Tibial nerve (tissue), 4 donors: ENCODE measurements at places on chromosomes 1 and 21.

GRCh38 chr1:54904476-54905048 is 17.6 kb upstream of the DHCR24 start:
- no peak for DNase-seq
- no peaks in the 10 kb centered on the region for H3K27me3 ChIP-seq
- no peak overlapping the region for H3K4me3 ChIP-seq
- H3K4me1 ChIP-seq: no peaks in the 10 kb centered on the region
- no peak overlapping the region for H3K27ac ChIP-seq
- H3K36me3 ChIP-seq: no peaks in the 10 kb centered on the region

DNA sequence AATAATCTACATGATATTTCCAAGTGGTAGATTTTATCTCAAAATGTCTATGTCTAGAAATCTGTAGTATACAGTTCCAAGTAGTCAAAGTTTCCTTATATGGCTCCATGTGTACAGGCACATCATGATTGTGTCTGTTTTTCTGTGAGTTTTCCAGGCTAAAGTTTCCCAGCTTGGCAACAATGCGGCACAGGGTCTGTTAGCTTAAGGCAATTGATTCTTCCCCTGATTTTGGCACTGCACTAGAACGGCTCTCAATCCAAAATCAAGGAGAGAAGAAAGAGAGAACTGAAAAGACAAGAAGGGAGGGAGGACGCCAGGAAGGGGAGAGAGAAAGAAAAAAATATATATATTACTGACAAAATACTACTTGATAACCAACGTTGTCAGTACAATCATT is 193.9 kb upstream of the SNX7 start:
- no peaks in the 10 kb centered on the region for H3K27me3 ChIP-seq
- H3K4me1 ChIP-seq: no peaks in the 10 kb centered on the region
- H3K4me3 ChIP-seq: no peak overlapping the region
- no peak overlapping the region for H3K27ac ChIP-seq
- H3K36me3 ChIP-seq: no peaks in the 10 kb centered on the region
- DNase-seq: no peak

- DNase-seq: no peak
- no peak overlapping the region for H3K27ac ChIP-seq
- H3K4me1 ChIP-seq: no peaks in the 10 kb centered on the region
- H3K4me3 ChIP-seq: no peak overlapping the region
Measured at GRCh38 chr21:14403681-14404318, 20.9 kb upstream of the HSPA13 start.

GRCh38 chr1:209655411-209656231 is 3.4 kb upstream of the LAMB3 start:
- no peaks in the 10 kb centered on the region for H3K27me3 ChIP-seq
- H3K4me1 ChIP-seq: peaks cover 17% of the 10 kb centered on the region
- H3K27ac ChIP-seq: no peak overlapping the region
- H3K4me3 ChIP-seq: no peak overlapping the region
- DNase-seq: no peak

- DNase-seq: no peak
- H3K36me3 ChIP-seq: no peaks in the 10 kb centered on the region
- no peaks in the 10 kb centered on the region for H3K27me3 ChIP-seq
- no peak overlapping the region for H3K4me3 ChIP-seq
Measured at GRCh38 chr1:3292868-3293562, 161.4 kb upstream of the ARHGEF16 start.

GRCh38 chr21:15686506-15686905 is 43.3 kb upstream of the USP25 start:
- H3K27ac ChIP-seq: no peak overlapping the region
- DNase-seq: no peak
- H3K36me3 ChIP-seq: no peaks in the 10 kb centered on the region
- H3K27me3 ChIP-seq: no peaks in the 10 kb centered on the region
